Progenitor cell of endocrine pancreas (in vitro differentiated cells): ENCODE measurements at places on chromosomes 3 and 15. TPM values are rescaled to one million over a fixed set of nuclear protein-coding genes. Genes with fewer than 3 reads are reported as not detected.

The UBAP1L gene
- total RNA-seq = 5.8 and 6.2 TPM in 2 replicates

DNA sequence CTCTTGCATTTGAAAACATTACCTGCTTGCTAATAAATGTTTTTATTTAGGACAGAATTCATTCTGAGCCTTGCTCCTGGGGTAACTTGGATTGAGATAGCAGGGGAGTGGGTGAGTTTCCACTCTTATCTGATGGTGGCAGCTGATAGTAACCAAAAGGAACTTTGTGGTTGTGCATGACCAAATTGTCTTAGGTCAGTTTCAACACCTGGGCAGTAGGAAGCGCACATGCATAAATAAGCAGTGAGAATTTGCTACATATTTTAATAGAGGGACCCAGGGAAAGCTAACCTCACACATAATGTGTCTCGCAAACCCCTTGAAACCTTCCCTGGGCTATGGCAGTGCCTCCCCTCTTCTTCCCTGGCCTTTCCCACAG is 65.4 kb upstream of the XCR1 start:
- DNase-seq = no peak

The MUC20 gene
- 4.5 and 5.0 TPM in 2 replicates for total RNA-seq

DNA sequence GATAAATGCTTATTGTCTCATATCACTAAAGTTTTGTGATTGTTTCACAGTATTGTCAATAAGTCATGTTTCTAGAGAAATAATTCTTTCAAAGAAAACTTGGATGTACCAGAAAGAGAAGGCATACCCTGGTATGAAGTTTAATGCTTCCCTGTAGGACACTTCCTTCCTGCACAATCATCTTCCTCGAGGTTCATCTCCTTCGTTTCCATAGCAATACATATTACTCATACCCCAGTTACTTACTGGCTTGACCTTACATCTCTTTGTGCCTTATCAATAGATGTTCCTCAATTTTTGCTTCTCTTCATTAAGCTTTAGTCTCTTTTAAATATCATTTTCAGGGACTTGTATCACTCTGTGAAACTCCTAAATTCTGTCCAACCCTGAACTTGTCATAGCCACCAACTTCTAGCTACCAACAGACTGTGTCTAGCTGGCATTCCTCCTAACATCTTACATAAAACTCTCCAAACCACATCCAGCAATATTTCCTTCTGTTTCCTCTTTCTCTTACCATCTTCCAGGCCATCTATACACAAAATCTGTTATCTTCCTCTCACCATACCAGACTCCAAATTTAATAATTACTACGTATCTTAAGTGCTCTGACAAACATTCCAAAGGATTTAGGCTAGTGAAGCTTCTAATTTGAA is 134.3 kb downstream of the GADL1 start:
- DNase-seq = no peak

DNA sequence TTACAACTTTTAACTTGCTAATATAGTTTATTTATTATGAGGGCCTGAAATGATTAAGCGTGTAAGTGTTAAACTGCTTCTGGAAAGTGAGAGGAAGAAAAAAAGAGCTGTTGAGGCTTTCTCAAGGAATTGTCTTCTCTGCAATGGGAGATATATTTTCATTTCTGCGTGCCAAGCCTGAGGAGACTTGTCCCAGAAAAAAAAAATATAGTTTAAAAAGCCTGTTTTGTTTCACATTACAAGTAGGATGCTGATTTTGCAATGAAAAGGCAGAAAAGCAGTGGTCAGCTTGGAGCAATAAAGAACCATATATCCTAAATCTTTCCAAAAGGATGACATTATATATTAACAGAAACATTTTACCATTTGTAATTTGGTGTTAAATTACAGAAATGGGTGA is 115.5 kb downstream of the GMNC start:
- no peak for DNase-seq

The IMPG2 gene
- 0.82 and 0.98 TPM in 2 replicates for total RNA-seq
